ENCODE measurements at places on chromosomes 5 and 9.

DNA sequence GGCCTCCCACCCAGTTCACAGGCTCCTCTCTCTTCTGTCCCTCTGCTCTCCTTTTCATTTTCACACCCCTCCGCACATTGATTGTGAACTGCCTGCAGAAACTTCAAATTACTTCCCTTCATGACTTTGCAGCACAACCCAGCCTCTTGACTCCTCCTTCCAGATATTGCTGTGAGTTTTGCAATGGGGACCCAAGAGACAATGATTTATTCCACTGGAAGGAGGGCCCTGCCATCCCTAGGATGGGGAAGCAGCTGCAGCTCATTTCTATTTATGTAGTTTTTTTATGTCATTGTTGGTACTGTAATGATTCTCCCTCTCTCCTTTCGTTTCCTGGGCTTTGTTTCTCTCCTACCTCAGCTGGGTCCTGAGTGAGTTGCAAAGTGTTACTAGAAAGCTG is 364.9 kb downstream of the ICE1 start:
- DNase-seq = no peak

DNA sequence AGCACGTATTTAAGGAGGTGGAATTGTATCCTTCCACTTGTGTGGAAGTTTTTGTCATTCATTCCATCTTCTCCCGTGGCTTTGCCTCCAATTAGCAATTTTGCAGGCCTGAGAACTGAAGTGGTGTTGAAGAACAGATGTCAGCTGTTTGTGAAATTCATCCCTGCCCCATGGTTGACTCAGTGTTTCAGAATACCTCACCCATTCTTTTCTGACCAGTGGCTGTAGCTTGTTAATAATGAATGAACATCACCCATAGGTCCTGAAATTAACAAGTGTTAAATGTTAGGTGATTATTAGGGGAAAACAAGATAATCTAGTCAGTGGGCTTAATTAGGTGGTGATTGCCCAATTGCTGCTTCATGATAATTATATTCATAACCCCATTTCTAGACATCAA is 11.7 kb downstream of the ZNF462 start:
- no peak for DNase-seq

DNA sequence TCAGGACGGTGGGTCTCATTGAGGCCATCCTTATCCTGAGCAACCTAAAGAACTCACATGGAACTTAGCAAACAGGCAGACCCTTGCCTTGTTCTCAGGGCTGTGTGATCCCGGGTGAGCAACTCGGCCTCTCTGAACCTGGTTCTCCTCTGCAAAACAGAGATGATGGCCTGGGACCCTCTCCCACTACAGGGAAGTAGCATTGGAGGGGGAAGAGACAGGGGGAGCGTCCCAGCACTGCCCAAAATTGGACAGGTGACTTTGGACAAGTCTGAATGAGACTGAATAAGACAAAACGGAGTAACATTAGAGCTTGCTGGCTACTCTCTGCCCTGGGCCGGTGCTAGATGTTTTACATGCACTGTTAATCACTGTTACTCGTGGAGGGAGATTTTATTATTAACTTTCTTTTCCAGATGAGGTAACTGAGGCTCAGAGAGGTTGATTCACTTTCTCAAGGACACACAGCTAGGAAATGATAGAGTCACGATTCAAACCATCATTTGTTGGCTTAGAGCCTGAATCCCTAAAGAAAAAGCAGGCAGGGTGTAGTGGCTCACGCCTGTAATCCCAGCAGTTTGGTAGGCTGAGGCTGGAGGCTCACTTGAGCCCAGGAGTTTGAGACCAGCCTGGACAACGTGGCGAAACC is 136.4 kb downstream of the C9orf50 start:
- DNase-seq = no peak

DNA sequence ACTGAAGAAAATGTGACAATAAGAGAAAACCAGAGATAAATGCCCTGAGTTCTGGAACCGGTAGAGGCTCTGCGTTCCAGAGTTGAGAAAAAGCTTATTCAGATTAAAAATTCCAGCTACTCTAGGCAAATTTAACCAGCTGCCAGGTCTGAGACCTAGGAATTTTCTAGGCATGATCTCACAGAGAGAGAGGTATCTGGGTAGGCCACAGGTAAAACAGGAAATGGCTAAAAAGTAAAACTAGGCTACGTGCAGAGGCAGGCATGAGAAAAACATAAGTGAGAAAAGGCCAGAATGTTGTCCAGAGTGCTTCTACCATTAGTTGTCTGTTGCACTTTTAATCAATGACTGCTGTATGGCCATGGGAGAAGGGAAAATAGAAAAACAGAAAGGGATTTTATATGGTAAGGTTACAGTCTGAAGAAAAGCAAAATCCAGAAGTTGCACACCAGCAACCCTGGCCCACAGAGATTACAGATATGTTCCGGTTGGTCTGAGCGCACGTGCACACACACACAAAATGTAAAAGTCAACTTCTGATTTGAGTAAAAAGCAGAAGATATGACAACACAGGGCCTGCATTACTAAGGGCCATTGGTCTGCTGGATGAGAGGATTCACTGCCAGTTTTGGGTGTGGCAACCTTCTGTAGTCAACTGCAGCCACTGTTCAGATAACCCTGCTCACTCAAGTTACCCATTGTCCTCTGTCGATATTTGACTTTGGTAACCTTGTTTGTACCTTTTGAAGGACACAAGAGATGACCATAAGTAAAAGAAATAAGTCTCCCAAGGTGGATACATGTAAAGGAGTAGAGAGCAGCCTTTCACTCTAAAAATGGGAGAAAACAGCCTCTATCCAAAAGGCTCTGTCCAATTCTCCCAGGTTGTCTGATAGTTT is 266.0 kb downstream of the DTWD2 start:
- DNase-seq = no peak

DNA sequence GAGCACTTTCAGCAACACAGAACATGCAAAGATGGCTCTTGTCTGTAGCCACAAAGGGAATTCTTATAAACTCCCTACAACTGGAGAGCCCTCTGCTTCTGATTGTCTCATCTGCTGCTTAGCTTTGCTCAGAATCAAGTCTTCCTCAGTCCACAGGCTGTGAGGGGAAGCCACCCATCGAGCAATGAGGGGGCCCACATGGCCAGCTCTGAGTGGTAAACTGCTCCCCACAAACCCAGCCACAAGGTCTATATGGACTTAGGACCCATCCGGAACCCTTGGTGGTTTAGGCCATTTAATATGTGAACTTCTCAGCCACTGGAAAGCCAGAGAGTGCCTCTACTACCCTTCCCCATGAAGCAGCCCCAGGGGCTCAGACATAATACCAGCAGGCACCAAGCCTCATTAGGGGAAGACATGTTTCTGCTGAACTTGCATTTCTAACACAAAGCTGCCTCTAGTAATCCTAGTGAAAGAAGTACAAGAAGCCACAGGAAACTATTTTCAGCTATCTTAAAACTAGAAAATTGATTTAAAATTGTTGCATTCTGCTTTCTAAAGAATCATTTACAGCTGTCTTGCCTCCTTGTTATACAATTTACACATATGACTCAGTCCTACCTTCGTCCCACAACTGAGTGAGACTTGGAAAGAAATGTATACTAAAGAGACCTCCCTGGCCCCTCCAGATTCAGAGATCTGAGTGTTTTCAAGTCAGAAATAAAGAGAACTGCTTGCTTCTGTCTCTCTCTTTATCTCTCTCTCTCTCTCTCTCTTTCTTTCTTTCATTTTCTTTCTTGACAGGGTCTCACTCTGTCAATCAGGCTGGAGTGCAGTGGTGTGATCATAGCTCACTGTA is 90.2 kb downstream of the ESM1 start:
- no peak for DNase-seq

GRCh38 chr5:150358261-150359095 is 981 bp downstream of the TCOF1 start:
- DNase-seq = no peak

All from left ventricle myocardium inferior (tissue), 1 donor.